ENCODE measurements at places on chromosomes 5 and 9. TPM values are rescaled to one million over a fixed set of nuclear protein-coding genes. Genes with fewer than 3 reads are reported as not detected.

The HTR1A gene
- total RNA-seq, result not detected

The OR1B1 gene
- not detected for total RNA-seq

The CXCL14 gene
- total RNA-seq, result 0.64 TPM

The CARD9 gene
- 0.88 TPM for total RNA-seq

The FOXD4 gene
- 0.12 TPM for total RNA-seq

The KIF24 gene
- 0.78 TPM for total RNA-seq

The WNK2 gene
- not detected for total RNA-seq

The SPINK13 gene
- total RNA-seq, result 6.4 TPM

The FRMD3 gene
- 0.05 TPM for total RNA-seq

The PPP3R2 gene
- not detected for total RNA-seq

The PDZD2 gene
- 3.7 TPM for total RNA-seq

The ZDHHC11B gene
- total RNA-seq, result 0.31 TPM

The DNAJB5 gene
- total RNA-seq, result 10.0 TPM

The SPATA31A5 gene
- total RNA-seq, result not detected

The HIGD2A gene
- 70.5 TPM for total RNA-seq

The RAI14 gene
- total RNA-seq, result 24.1 TPM

The KLHL3 gene
- total RNA-seq, result 2.6 TPM

The GARIN3 gene
- total RNA-seq, result not detected

The MAP3K1 gene
- 5.7 TPM for total RNA-seq

The IL3 gene
- total RNA-seq, result not detected

The PTPRD gene
- total RNA-seq, result 19.8 TPM

The WDR38 gene
- not detected for total RNA-seq

The BARHL1 gene
- not detected for total RNA-seq

The C9 gene
- total RNA-seq, result not detected

The ANKRD18A gene
- not detected for total RNA-seq

The SPATA31C1 gene
- total RNA-seq, result not detected

The SOX30 gene
- total RNA-seq, result not detected

The DOCK8 gene
- total RNA-seq, result 0.25 TPM

The IRX2 gene
- total RNA-seq, result 0.25 TPM

The IL4 gene
- not detected for total RNA-seq

The CNOT6 gene
- 8.7 TPM for total RNA-seq

The PTPA gene
- total RNA-seq, result 59.8 TPM

Data from cardiac ventricle fibroblast (primary cell).